Fibroblast of the aortic adventitia (primary cell): ENCODE measurements at places on chromosomes 3 and 15. TPM values are rescaled to one million over a fixed set of nuclear protein-coding genes. Genes with fewer than 3 reads are reported as not detected.

Gene GOLGA6B
- not detected in 2 replicates for total RNA-seq

Gene GNAT1
- not detected in 2 replicates for total RNA-seq

DNA sequence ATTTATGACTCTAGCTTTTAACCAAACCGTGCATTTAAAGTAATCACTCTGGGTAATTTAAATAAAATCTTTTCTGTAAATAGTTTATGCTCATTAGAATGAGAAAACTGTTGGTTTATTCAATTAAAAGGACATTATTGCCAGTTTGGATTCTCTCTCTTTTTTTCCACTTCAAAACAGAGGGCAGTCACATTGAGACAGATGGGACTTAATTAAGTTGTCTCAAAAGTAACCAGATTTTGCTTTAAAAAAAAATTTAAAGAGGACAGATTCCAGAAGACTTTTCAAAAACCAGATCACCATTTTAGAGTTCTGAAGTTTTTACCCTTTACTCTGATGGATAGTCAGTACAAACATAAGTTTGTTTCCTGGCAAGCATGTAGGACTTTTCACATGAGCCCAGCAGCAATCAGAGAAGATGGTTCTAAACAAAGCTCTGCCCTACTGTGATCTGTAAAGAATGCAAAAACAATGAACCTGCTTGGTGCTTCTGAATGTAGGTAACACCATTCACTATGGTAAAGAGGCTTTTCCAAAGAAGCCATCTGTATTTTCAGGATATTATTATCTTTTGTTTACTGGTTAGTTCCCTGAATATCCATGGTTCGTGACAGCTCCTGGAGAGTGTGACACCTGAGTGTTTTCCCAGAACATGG lies 136.2 kb downstream of the LRTM1 start:
- DNase-seq: no peak

DNA sequence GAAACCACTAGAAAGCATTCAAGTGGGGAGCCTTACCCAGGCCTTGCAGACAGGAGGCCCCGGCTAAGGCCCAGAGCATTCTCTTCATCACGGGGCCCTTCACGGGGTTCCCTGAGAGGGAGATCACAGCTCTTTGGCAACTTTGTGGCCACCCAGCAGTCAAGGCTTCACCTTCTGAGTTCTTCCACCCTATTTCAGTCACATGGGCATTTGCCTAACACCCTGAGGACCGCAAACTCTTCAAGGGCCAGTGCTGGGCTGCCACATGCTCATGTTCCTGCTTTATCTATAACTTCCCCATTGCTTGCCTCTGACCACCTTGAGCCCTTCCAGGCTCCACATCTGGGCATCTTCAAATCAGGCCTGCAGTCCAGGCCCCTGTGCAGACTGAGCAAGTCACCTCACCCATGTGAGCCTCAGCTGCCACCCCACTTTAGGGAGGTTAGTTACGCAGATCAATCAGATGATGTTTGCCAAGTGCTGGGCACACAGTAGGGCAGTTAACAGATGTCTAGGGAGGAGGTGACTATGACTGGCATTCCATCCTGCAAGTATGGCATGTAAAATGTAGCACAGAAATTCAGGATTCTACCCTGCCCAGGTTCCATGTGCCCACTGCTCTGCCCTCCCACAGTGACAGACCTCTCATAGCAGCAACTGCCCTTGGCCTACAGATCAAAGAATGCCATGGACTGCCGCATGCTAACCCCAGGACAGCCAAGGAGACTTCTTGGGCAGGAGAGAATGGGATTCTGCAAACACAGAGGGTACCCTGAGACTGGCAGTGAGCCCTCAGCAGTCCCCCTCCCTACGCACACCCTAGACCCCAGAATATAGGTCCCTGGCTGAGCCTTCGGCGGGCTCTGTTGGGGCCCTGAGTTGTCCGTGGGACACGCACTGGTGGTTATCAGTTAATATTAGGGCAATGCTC lies 37.6 kb upstream of the ZNF710 start:
- no peak for DNase-seq

GRCh38 chr3:28012830-28013229 lies 228.6 kb upstream of the CMC1 start:
- peak; percentile 6 for DNase-seq
